Cardiac ventricle fibroblast (primary cell): ENCODE measurements at places on chromosomes 4 and X. TPM values are rescaled to one million over a fixed set of nuclear protein-coding genes. Genes with fewer than 3 reads are reported as not detected.

GLRA2 gene
- total RNA-seq, result not detected in 2 replicates

SPARCL1 gene
- 208 and 218 TPM in 2 replicates for total RNA-seq

PAGE2B gene
- not detected in 2 replicates for total RNA-seq

HEPH gene
- total RNA-seq, result 47.3 and 52.1 TPM in 2 replicates

CAPN6 gene
- 0.05 TPM in 1 of 2 replicates, not detected in the other for total RNA-seq

XG gene
- total RNA-seq, result 0.73 and 3.2 TPM in 2 replicates
